NCI-H1417 (cell line): ENCODE measurements at places on chromosomes 11 and 22.

GRCh38 chr11:122103321-122103720, 12.7 kb downstream of the BLID start:
- no peak for DNase-seq

- no peak for DNase-seq
These were observed 53.8 kb downstream of the KCNA4 start for GRCh38 chr11:29963036-29963435.

GRCh38 chr22:49992921-49993648, 19.5 kb downstream of the IL17REL start:
- DNase-seq = no peak

GRCh38 chr11:112459001-112459400, 198.3 kb upstream of the PLET1 start:
- no peak for DNase-seq

- DNase-seq = no peak
These were observed 33.4 kb downstream of the HTR3A start for GRCh38 chr11:114008331-114008730.

DNA sequence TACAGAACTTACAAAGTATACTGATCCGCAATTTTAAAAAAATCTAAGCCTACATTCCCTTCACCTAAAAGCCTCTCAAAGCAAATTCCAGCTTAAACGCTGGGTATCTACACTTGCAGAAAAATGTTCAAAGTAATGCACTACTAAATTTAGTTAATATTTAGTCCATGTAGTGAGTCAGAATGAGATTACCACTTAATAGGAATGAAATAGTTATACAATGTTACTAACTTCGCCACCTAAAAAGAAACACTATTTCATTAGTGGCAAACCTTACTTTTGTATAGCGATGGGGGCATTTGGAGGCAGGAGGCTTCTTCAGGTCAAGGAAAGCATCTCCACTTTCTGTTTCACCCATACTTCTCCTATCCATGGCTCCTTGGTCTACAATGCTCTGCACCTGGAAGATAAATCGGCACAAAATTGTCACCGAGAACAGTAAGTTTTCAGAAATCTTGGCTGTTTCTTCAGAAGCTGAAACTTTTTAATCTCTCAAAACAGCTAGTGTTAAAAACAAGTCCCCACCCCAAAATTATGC, 1.2 kb downstream of the EIF4ENIF1 start:
- no peak for DNase-seq

DNA sequence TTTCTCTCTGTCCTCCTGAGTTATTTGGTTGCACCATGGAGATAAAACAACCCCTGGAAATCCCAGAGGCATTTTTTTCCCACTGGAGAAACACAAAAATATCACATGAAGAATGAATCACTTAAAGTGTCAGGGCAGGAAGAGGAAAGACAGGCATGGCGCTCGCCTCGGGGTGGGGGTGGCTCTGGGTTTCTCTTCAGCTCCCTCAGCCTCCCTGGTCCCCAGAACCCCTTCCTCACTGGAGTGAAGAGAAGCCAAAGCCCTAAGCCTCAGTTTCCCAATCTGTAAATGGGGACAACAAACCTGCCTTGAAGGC, 938 bp downstream of the SHISAL1 start:
- no peak for DNase-seq

DNA sequence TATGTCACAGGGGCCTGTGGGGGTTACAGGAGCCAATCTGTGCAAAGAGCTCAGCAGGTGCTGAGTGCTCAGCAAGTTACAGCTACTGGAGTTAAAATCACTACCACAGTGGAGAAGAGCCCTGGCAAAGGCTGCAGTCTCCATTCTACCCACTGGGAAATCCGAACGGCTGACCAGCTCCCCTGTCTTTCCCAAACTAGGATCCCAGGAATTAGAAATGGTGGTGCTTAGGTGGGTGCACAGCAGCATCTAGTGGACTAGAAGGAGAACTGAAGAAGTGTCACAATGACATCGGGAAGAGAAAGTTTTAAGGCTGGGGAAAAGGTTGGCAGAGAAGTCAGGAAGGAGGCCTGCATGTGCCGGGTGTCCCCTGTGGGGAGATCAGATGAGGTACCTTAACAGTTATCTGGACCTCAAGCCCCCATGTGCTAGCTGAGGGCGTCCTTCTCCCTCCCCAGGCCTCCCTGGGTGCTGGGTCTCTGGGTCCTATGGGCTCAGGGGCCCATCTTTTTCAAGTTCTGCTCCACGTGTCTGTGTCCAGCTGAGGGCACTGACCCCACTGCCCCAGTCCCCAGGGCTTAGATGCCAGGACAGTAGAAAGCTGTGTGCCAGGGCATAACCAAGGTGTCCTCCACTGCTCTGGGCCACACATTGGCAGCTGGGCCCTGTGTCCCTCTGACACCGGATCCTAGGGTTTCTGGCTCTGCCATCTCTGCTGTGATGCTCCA, 1.9 kb downstream of the PIWIL3 start:
- DNase-seq = no peak

DNA sequence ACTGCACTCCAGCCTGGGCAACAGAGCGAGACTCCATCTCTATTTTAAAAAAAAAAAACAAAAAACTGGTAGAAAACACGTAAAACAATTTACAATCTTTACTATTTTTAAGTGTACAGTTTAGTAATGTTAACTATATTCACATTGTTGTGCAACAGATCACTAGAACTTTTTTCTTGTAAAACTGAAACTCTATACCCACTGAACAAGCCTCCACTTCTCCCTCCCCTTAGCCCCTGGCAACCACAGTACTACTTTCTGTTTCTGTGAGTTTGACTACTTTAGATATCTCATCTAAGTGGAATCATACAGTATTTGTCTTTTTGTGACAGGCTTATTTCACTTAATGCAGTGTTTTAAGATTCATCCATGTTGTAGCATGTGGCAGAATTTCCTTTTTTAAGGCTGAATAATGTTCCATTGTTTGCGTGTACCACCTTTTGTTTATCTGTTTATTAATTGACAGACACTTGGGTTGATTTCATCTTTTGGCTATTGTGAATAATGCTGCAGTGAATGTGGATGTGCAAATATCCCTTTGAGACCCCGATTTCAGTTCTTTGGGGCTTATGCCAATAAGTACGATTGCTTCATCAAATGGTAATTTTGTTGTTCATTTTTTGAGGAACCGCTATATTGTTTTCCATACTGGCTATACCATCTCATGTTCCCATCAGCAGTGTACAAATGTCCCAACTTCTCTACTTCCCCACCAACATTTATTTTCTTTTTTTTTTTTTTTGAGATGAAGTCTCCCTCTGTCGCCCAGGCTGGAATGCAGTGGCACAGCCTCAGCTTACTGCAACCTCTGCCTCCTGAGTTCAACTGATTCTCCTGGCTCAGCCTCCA, 11.0 kb downstream of the DDB2 start:
- no peak for DNase-seq
